ENCODE measurements at places on chromosomes 7 and 10.

- no peak for DNase-seq
Observed at GRCh38 chr10:75276069-75276872, 40.5 kb upstream of the COMTD1 start.

DNA sequence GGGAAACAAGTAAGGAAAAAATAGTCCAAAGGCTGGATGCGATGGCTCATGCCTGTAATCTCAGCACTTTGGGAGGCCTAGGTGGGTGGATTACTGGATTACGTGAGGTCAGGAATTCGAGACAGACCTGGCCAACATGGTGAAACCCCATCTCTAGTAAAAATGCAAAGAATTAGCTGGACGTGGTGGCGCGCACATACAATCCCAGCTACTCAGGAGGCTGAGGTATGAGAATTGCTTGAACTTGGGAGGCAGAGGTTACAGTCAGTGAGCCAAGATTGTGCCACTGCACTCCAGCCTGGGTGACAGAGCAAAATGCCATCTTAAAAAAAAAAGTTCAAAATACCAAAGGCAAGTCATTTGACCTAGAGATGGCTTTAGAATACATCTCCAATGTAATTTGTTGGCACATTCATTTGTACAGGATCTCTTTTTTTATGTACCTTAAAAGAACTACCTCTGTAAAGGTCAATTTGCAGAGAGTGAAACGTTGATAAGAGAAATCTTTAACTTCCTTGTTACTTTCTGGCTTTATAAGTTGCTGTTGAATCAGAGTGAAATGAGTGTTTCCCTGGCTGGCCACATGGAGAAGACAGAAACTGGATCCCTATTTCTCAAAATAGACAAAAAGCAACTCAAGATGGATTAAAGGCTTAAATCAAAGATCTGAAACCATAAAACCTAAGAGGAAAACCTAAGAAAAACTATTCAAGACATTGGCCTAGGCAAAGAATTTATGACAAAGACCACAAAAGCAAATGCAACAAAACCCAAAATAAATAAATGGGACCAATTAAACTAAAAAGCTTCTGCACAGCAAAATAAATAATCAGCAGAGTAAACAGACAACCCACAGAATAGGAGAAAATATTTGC is 260.7 kb downstream of the KLF6 start:
- no peak for DNase-seq

DNA sequence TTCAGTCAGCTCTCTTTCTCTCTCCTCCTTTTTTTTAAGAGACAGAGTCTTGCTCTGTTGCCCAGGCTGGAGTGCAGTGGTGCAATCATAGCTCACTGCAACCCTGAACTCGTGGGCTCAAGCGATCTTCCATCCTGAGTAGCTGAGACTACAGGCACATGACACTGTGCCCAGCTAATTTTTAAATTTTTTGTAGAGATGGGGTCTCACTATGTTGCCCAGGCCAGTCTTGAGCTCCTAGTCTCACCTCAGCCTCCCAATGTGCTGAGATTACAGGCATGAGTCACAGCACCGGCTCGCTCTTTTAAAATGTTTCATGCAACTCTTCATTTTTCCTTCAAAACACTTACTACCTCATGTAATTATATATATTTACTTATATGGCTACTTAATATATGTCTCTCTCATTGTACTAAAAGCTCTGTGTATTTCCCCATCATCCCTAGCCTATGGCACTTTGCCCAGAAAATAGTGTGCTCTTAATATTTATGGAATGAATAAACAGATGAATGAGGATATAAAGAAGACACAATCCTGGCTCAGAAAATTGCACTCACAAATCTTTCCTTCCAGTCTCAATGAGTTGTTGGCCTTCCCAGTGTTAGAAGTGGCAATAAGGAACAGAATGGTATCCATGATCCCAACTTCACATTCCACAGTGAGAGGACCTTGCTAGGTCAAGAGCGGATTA is 33.9 kb downstream of the EBLN1 start:
- DNase-seq: no peak

GRCh38 chr7:76332078-76332477 is 26.7 kb downstream of the YWHAG start:
- DNase-seq: peak; percentile 57

DNA sequence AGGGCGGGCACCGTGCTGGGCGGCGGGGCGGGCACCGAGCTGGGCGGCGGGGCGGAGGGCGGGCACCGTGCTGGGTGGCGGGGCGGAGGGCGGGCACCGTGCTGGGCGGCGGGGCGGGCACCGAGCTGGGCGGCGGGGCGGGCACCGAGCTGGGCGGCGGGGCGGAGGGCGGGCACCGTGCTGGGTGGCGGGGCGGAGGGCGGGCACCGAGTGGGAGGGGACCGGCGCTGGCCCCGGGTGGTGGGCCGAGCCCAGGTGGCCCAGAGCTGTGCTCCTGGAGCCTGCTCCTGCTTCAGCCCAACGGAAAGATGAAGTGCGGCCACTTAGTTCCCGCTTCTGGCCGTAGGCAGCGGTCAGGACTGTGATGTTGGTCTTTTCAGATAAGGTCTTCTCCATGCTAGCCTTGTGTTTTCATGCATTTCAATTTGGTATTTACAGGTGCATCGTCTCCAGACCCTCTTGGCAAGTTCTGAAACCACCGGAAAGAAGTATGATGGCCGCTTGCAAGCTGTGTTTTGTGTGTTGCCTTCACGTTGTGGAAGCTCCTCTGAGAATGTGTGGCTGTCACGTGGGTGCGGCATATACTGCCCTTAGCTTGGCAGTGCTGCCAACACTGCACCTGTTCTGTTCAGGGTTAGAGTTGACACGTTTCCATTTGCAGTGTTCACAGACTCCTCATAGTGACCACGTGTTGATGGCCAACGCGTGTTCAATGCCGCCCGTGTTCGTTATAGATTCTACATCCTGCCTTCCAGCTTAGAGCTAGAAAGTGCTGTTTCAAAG is 25.2 kb downstream of the IQCE start:
- no peak for DNase-seq

- no peak for DNase-seq
Observed at GRCh38 chr7:157555313-157555712, 218.5 kb downstream of the DNAJB6 start.

GRCh38 chr7:77991656-77992055 is 193.1 kb downstream of the PHTF2 start:
- no peak for DNase-seq

DNA sequence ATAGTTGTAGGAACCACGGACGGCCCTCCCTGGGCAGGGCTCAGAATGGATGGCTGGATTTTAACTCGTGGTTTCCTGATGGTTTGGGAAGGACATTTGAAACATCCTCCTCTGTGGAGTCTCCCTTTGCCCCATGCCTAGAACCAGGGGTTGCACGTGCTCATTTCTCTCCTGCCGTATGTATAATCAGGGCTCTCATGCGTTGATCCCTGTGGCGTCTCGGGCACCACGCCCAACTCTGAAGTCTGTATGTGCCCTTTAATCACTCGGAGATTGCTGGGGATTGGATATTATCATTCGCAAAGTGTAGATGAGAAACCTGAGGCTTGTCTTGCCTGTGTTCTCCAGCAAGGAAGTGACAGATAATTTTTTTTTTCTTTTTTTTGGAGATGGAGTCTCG is 257.1 kb downstream of the CAMK1D start:
- DNase-seq: no peak

DNA sequence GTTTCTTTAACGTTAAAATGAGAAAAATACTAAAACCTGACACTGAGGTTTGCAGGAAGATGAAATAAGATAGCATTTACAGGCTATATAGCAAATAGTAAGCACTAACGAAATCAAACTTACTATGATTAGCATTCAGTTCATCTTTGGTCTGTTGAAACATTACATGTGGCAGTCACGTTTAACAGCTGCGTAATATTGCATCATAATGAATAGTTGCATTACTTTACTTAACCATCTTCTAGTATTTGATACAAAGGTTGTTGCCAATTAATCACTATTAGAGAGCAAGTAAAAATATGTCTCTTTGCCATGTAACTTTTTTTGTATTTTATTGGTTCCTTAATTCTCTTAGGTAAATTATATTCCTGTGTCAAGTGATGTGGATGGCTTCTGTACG is 131.8 kb upstream of the GHITM start:
- no peak for DNase-seq

DNA sequence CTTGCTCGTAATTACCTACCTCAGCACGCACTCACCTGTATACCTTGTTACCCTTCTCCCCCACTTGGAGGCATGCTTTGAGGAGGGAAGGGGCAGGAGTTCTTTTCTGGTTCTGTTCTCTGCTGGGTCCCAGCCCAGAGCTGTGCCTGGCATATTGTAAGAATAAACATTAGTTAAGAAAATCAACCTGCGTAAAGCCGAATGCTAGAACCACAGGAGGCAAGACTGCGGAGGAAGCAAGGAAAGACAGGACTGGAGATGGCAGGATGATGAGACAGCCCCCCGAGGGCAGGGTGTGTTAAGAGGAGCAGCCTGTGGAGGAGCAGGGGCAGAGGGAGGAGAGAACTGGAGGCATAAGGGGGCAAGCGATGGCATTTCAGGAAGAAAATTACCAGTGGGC is 9.5 kb downstream of the C10orf53 start:
- DNase-seq: no peak

- DNase-seq: no peak
Observed at GRCh38 chr10:15588151-15588550, 131.6 kb downstream of the ITGA8 start.

- DNase-seq: no peak
Observed at GRCh38 chr10:101770331-101771215, 5.3 kb downstream of the FGF8 start.

DNA sequence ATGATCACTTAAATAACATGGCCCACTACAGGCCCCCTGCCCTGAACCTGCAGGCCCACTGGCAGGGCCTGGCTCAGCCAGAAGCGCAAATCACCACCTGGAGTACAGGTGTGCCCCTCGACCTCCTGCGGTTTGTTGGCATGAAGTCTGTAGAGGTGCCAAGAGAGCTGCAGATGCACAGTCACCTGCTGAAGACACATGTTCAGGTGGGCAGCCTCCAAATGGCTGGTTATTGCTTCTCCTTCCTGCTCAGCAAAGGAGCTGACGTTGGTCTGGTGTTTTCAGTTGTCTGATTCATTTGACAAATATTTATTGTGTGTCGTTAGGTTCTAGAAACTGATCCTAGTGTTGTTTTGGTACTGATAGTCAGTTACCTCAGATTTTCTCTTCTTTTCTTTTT is 29.0 kb downstream of the DHTKD1 start:
- DNase-seq: no peak

GRCh38 chr10:61812052-61812721 is 89.3 kb upstream of the ARID5B start:
- DNase-seq: no peak

DNA sequence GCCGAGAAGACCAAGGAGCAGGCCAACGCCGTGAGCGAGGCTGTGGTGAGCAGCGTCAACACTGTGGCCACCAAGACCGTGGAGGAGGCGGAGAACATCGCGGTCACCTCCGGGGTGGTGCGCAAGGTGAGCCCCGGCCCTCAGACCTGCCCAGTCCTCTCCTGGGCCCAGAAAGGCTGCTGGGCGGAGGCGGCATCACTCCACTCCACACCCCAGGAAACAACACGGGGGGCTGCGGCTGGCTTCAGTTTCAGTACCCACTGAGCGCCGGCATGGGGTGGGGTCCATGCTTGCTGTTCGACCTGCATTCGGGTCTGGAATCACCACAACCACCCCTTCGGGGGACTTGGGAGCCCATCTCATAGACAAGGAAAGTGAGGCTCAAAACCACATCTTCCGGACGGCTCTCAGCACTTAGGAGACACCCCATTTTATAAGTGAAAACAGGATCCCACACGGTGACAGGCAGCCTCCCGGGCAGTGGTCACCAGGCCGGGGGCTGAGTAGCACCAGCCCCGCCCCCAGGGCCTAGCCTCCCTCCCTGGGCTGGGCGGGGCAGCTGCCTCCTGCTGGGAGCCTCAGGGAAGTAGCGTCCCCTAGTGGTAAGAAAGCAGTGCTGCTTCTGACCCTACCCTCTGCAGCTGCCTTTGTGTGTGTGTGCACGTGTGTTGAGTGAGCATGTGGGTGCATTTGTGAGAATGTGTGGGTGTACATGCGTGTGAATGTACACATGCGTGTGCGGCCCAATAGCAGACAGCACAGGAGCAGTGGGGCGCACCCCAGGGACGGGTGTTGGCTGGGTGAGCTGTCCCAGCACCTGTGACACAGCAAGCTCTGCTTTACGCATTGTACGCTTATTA is 1.8 kb downstream of the SNCG start:
- peak; percentile 55 for DNase-seq

- DNase-seq: no peak
Observed at GRCh38 chr10:107611115-107611514, 446.6 kb upstream of the SORCS1 start.
